ENCODE measurements at places on chromosomes 5 and 9. TPM values are rescaled to one million over a fixed set of nuclear protein-coding genes. Genes with fewer than 3 reads are reported as not detected.

The ST8SIA4 gene
- 0.22 TPM for total RNA-seq

The PCDHA10 gene
- not detected for total RNA-seq

The C9orf43 gene
- 0.41 TPM for total RNA-seq

The MSX2 gene
- 5.6 TPM for total RNA-seq

The APBA1 gene
- 0.12 TPM for total RNA-seq

The GEMIN5 gene
- total RNA-seq, result 21.6 TPM

The MRNIP gene
- total RNA-seq, result 13.9 TPM

The ARHGEF37 gene
- total RNA-seq, result 1.5 TPM

The RLN1 gene
- total RNA-seq, result not detected

The CENPK gene
- total RNA-seq, result 19.4 TPM

The NEUROG1 gene
- not detected for total RNA-seq

The FBLL1 gene
- total RNA-seq, result not detected

The FOXD4L6 gene
- not detected for total RNA-seq

The SUSD3 gene
- total RNA-seq, result 1.2 TPM

The FOXD4L5 gene
- 0.11 TPM for total RNA-seq

The PTGR1 gene
- 362 TPM for total RNA-seq

The SEMA4D gene
- total RNA-seq, result 8.6 TPM

The SPINK4 gene
- not detected for total RNA-seq

The LPAR1 gene
- total RNA-seq, result 21.3 TPM

The FYB1 gene
- 9.7 TPM for total RNA-seq

The PNPLA7 gene
- 1.1 TPM for total RNA-seq

The RMRP gene
- 17.6 TPM for total RNA-seq

The GOLM1 gene
- 114 TPM for total RNA-seq

The ZCCHC10 gene
- 24.6 TPM for total RNA-seq

The TLE4 gene
- total RNA-seq, result 9.8 TPM

The MRPS27 gene
- 56.1 TPM for total RNA-seq
